ENCODE measurements at places on chromosomes 2 and 18.

- no peak for DNase-seq
Observed at GRCh38 chr18:76558881-76559667, 64.0 kb upstream of the ZNF516 start.

- DNase-seq: no peak
Observed at GRCh38 chr2:157725846-157726245, 97.2 kb upstream of the ACVR1C start.

DNA sequence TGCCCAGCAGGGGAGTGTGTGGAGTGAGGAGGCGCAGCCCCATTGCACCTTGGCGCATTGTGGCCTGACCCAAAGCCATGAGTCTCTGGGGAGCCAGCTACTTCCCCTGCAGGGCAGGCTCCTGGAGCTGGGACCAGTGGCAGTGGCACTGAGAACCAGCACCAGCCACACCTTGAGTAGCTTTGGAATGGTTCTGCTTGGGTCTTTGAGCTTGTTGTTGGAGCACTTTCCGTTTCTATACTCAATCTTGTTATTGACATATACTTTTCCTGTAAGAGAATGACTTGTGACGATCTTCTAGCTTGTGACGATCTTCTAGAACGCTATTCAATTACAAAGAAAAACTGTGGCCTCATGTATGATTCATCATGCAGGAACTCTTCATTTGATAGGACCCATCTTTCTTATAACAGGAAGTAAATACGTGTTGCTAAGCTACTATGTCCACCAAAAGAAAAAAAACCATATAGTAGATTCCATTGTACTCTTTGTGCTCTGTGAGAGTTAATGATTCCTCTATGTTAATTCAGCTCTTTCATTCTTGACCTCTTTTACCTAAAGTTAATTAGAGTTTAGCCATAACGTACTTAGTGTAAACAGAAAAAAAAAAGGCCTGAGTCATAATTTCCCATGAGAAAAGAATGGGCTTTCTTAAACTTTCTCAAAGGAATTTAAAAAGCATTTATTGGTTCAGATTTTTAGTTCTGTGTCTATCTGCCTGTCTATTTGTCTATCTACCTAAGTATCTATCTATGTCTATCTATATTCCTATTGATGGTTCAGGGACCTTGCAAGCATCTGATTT is 113.1 kb downstream of the GATA6 start:
- no peak for DNase-seq

DNA sequence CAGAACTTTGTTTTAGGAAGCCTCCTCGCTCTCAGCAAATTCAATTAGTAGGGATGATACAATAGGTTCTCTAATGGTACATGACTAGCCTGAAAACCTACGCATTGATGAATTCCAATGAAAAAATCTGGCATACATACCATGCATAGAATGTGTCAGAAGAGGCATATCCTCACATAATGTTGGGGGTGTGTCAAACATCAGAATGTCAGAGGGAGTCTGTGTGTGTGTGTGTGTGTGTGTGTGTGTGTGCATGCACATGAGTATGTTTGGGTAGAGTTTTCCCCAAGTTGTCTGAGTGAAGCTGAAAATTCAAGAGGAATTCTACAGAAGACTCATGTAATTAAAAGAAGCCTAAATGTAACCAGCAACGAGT is 78.5 kb downstream of the FIGN start:
- no peak for DNase-seq

- DNase-seq: no peak
Observed at GRCh38 chr2:39593439-39594393, 72.0 kb upstream of the TMEM178A start.

DNA sequence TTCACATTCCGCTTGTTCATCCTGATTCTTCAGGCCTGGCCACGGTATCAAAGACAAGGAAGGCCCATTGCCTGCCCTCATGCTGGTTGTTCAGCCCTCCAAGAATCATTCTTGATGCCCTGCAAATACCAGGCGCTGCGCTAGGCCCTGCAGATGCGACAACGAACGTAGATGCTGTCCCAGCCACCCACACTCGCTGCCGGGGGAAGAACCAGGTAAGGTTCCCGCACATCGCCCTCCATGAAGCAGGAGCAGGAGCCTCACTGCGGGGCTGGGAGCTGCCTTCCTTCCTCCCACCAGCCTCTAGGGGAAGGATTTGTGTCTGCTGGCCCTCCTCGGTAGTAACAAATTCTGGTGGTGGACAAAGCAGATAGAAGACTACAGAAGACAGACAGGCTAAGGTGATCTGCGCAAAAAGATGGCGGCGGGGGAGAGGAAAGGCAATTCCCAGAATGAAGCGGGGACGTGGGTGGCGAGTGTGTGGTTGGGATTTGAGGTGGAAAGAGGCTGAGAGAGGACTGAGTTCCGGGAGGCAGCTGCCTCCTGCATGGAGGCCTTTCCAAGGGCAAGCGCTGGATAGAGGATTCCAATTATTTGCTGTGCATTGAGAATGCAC is 19.8 kb upstream of the GPR55 start:
- no peak for DNase-seq

- no peak for DNase-seq
Observed at GRCh38 chr2:25324905-25325592, 16.7 kb downstream of the DNMT3A start.

DNA sequence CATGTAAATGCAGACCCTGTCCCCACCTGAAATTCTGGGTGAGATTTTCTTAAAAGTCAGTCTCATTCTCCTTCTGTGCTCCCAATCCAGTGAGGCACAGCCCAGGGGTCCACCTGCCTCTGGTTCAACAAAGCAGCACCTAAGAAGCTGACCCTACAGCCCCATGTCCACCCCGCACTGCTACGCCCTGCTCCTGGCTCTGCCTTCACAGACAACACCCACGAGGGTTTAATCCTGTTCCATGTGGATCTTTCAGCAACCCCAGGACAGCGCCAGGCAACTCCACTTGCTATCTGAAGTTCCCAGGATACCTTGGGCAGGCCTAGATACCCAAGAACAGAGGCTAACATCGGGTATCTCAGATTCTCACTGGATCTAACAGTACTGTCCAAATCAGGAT is 44.9 kb downstream of the HDLBP start:
- no peak for DNase-seq

DNA sequence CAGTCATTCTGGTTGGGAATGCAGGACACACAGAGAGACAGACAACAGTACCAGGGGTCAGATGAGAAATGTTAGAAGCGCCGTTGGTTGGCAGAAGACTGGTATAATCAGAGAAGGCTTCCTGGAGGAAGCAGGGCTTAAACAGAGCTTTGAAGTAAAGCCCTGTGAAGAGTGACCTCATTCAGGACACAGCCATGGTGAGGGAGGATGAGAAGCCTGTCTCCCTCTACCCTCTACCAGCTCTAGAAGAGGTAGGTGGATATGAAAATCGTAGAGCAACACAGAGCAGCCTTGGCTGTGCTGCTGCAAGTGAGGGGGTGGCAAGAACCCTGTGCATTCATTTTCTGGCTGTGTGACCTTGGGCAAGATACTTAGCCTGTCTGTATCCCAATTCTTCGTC is 14.2 kb downstream of the TET3 start:
- DNase-seq: no peak

- no peak for DNase-seq
Observed at GRCh38 chr2:240955306-240956170, 42.9 kb upstream of the SNED1 start.

GRCh38 chr2:18988631-18989232 is 369.7 kb downstream of the OSR1 start:
- no peak for DNase-seq

- peak; percentile 17 for DNase-seq
Observed at GRCh38 chr2:8623958-8624591, 57.8 kb upstream of the ID2 start.

DNA sequence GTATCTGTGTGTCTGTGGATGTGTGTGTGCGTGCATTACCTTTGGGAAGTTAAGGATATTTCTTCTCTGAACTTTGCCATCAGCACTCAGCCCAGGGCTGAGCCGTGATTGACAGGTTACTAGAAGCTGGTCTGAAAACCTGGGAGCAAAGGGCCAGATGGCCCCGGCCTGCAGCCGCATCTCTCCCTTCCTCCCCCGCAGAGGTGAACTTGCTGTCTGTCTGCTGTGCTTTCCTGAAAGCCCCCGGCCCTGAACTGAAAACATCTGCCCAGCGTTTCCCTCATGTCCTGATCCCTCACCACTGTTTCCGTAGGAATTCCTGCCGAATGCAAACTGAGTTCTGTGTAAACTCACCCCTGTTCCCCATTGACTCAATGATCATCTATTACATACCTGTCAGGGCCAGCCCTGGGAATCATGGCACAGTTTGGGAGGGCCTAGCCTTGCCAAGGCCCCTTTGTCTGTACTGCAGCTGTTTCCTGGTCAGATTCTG is 45.8 kb downstream of the MYCN start:
- DNase-seq: no peak

GRCh38 chr2:28035163-28035690 is 144.7 kb downstream of the BABAM2 start:
- no peak for DNase-seq

DNA sequence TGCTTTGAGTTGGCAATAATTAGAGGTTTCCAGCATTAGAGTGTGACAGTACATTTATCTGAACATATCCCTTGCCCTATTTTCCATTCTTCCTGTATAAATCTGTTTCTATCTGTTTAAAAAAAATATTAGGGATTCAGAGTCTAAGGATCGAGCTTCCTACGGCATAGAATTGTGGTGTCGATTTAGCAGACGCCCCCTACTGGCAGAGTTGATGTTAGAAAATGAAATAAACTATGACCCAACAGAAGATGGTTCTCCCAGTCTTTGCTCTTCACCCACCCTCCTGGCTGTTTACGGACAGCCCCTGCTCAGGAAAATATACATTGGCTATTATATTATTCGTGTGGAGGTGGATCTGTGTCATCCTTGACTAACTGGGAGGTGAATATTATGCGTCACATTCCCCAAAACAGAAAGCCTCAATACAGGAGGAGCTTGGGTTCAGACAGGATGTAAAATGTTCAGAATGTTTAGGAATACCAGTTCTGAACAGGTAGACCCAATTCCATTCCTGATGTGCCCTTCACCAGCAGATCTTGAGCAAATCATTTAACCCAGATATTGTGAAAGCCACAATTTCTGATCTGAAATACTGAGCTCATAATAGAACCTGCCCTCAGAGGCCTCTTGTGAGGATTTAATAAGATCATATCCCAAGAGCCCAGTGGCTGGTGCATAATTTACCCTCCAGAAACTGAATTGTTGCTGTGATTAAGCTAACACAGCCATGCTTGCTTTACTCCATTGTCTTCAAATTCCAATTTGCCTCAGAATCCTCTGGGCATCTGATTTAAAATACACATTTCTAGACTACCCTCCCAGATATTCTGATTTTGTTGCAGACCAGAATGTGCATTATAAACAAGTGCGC is 10.8 kb upstream of the ERMN start:
- DNase-seq: peak; percentile 51
